Stimulated activated CD4-positive, alpha-beta T cell treated with anti-CD3 and anti-CD28 coated beads, Interleukin-12 subunit alpha, Interleukin-12 subunit beta, amount 100 ng/mL, for 24 hours (primary cell): ENCODE measurements at places on chromosomes 1 and 21.

DNA sequence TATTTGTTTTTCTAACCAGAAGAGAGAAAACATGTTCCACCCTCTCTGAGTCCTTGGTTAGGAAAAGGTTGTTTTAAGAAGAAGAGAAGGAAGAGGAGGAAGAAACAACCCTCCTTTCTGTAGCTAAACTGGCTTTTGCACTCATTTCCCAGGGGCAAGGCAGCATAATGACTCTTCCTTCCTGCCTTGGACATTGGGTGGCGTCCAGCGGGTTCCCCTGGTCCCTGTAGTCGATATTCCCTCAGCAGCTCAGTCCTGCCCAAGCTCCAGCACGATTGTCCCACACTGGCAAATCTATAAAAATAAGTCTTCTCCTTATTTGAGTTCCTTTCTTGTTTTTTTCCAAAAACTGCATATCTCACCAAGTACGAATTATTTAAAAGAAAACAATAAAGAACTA is 81.2 kb downstream of the TEX35 start:
- no peak for DNase-seq

GRCh38 chr1:204153667-204154066 is 1.8 kb upstream of the ETNK2 start:
- no peak for DNase-seq

GRCh38 chr1:94713472-94714141 is 106.5 kb upstream of the SLC44A3 start:
- no peak for DNase-seq

GRCh38 chr1:54846301-54846700 is 40.7 kb downstream of the DHCR24 start:
- no peak for DNase-seq

DNA sequence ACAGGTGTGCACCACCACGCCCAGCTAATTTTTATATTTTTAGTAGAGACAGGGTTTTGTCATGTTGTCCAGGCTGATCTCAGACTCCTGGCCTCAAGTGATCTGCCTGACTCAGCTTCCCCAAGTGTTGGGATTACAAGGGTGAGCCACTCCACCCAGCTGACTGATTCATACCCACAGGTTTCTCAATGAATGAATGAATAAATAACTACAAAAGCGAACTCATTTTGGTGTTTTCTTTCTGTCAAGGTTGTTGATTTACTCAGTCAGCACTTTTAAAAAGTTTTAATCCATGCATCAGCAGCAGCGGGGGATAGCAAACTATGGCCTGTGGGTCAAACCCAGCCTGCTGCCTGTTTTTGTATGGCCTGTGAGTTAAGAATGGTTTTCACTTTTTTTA is 217.5 kb downstream of the FAF1 start:
- DNase-seq = no peak

GRCh38 chr1:209697126-209697525 is 7.5 kb upstream of the HSD11B1 start:
- DNase-seq = no peak

DNA sequence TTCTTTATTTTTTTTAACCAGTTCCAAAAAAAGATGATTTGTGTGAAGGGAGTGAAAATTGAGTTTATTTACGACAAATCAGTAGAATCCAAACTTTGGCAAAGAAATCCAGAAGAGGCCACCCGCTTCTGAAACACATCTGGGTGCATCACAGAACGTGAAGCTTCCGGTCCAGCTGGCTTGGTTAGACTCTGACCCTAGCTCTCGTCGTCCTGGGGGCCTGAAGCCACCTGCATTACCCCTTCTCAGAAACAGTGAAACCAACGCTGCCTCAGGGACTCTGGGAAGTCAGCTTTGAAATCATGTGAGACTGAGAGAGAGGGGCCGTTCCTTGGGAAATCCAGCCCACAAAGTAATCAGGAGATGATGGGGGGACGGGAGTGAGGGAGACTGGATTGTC is 21.8 kb downstream of the AJAP1 start:
- no peak for DNase-seq

DNA sequence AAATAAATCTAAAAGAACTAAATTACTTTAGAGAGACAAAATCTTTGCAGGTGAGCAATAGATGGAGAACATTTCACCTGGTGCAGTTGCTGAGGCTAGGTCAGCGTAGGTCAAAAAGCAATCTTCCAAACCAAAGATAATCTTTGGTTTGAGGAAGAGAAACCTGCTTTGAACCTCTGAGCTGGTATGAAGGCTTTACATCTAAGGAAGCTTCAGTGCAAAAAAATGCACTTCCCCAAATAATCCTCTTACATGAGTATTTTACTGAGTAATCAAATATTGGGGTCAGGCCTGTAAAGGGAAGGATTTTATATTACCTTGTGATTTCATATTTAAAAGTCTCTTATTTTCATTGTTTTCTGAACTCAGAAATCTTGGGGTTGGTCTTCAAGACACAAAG is 223.6 kb downstream of the SRGAP2C start:
- DNase-seq = no peak

- DNase-seq = no peak
Measured at GRCh38 chr21:25638660-25639550, at the start of gene JAM2. JAM2 (plus strand) TSS chr21:25639258; CDS start chr21:25639822, 564 bp downstream.
